ENCODE measurements at places on chromosomes 3 and 15.

GRCh38 chr15:72276326-72276700 lies 4.0 kb upstream of the PARP6 start:
- DNase-seq = no peak

DNA sequence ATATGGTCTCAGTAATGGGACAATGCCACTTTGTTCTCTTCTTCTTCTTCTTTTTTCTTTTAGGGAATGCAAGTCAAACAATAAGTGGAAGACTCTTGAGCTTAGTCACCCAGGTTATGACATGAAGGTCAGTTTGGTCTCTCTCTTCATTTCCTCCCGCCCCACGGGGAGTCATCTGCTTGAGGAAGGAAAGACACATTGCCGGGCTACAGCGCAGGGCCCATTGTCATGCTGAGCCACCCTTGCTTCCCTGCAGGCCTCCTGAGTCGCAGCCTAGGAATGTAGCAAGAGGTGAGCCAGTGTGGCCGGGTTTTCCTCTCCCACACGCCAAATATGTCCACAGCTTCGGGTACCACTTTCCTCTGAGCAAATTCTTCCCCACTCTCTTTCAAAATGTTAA lies 47.6 kb downstream of the RAP2B start:
- no peak for DNase-seq

DNA sequence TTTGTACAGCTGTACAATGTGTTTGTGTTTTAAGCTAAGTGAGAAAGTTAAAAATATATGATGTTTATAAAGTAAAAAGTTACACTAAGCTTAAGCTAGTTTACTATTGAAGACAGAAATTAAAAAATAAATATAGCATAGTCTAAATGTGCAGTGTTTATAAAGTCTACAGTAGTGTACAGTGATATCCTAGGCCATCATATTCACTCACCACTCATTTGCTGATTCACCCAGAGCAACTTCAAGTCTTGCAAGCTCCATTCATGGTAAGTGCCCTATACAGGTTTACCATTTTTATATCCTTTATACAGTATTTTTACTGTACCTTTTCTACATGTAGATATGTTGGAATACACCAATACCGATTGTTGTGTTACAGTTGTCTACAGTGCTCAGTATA lies 553.2 kb upstream of the TBL1XR1 start:
- DNase-seq = no peak

- no peak for DNase-seq
Measured at GRCh38 chr3:155958676-155959075, 88.2 kb downstream of the GMPS start.

- no peak for DNase-seq
Measured at GRCh38 chr3:40878464-40878905, 320.8 kb upstream of the CTNNB1 start.

- DNase-seq = no peak
Measured at GRCh38 chr3:4448187-4448586, 18.9 kb downstream of the SUMF1 start.

DNA sequence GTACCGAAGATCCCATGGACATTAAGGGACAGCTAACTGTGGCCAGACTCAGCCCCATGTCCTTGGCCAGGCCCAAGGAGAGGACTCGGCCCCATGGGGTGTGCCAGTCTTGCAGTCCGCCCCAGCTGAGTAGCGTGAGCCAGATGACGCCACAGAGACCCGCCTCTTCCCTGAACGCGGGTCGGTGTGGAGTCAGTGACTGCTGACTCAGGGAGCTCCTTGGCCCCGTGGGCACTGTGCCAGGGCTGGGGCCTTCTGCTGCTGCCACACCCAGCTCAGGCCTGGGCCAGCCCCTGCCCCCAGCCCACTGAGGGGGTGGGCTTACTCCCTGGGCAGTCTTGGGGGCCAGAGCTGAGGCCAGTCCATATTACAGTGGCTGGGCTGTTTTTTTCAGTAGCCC lies 52.8 kb downstream of the PLXNA1 start:
- no peak for DNase-seq

GRCh38 chr3:8756671-8757070 lies 12.7 kb downstream of the OXTR start:
- DNase-seq = no peak

- no peak for DNase-seq
Measured at GRCh38 chr15:90240856-90241255, 6.8 kb downstream of the GDPGP1 start.

GRCh38 chr15:33011976-33012375 lies 182.5 kb downstream of the FMN1 start:
- no peak for DNase-seq

GRCh38 chr15:52677593-52678467 lies 1.4 kb downstream of the ATOSA start:
- peak; percentile 66 for DNase-seq

GRCh38 chr15:30824518-30825195 lies 79.1 kb upstream of the FAN1 start:
- no peak for DNase-seq

DNA sequence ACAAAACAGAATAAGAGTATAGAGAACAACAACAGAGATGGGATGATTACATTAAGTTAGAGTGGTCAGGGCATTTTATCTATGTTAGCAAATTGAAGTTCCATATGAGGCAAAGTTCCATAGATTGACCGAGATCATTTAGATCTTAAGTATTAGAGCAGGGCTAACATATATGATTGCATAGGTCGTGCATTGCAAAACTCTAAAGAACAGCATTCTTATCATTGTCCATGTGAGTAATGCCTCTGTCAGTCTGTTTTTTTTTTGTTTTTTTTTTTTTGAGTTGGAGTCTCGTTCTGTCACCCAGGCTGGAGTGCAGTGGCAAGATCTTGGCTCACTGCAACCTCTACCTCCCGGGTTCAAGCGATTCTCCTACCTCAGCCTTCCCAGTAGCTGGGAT lies 341.7 kb upstream of the KCNH8 start:
- DNase-seq = no peak

DNA sequence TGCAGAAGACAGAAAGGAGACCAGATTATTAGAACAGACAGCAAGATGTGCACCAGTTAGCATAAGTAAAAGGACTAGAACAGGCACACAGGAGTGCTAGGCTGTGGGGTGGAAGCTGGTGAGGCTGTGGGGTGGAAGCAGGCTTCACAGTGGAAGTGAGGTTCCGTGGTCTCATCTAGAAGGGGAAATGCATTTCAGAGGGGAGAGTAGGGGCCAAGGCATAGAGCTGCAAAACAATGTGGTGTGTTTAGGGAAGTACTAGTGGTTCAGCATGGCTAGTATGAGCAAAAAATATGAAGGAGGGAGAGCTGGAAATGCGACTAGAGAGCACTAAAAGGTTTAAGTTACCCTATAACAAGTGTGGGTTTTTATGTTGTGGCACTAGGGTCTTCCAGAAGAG lies 6.5 kb downstream of the POPDC2 start:
- no peak for DNase-seq

- peak; percentile 34 for DNase-seq
Measured at GRCh38 chr3:18372786-18373405, 52.2 kb downstream of the SATB1 start.

GRCh38 chr3:37731895-37732294 lies 129.8 kb upstream of the CTDSPL start:
- DNase-seq = no peak

GRCh38 chr15:73626072-73626471 lies 7.1 kb downstream of the NPTN start:
- DNase-seq = no peak

- no peak for DNase-seq
Measured at GRCh38 chr3:194572143-194572789, 61.0 kb downstream of the TMEM44 start.

GRCh38 chr3:150747886-150748683 lies 14.9 kb downstream of the SIAH2 start:
- no peak for DNase-seq

GRCh38 chr3:166127969-166128368 lies 290.7 kb upstream of the BCHE start:
- no peak for DNase-seq

DNA sequence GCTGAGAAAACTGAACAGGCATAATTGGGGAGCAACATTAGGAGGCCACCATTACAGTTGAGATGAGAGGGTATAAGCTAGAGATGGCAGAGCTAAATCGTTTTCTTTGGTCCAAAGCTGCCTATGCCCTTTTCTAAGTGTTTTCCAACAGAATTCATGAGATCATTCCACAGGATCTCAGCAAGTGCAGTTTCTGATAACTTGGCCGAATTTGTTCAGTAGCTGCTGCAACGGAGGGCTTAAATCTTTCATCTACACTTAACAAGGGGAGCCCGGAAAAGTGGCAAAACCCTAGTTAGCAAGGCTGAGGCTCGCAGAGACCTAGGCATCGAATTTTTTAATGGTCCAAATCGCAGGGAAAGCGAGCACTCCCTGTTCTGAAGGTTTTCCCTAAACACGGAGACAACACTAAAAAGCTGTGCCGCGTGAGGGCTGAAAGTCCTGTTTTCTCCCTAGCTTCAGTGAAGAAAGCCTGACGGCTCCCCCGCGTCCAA lies 531 bp upstream of the BLOC1S6 start:
- no peak for DNase-seq

DNA sequence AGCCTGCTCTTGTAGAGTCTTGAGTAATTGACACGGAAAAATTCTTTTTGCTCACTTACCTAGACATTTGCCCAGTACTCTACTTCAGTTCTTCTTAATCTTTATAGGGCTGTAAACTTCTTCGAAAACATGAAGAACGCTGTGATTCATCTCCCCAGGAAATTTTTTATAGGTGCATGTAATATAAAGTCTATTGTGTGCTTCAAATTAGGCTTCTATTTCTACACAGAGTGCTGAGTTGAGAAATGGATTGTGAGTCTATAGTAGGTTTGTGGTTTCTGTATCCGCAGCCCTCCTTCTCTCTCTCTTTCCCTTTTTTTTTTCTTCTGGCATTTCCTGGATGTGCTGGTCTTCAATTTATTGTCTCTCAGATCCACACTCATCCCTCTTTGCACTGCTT lies 183.3 kb upstream of the DCBLD2 start:
- DNase-seq = no peak

DNA sequence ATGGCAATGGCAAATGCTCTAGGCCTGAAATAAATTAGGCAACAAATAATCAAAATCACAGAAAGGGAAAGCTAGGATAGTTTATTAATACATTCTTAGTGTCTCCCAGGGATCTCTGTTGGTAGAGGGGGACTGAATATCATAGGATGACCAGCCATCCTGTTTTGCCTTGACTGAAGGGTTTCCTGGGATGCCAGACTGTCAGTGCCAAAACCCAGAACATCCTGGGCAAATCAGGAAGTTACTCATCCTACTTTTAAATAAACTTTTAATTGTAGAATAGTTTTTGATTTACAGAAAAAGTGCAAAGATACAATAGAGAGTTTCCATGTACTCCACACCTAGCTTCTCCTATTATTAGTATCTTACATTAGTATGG lies 21.8 kb upstream of the SIAH2 start:
- DNase-seq = no peak

- no peak for DNase-seq
Measured at GRCh38 chr3:81694662-81695061, 66.8 kb downstream of the GBE1 start.

- DNase-seq = no peak
Measured at GRCh38 chr3:61664105-61664482, 102.7 kb downstream of the PTPRG start.

DNA sequence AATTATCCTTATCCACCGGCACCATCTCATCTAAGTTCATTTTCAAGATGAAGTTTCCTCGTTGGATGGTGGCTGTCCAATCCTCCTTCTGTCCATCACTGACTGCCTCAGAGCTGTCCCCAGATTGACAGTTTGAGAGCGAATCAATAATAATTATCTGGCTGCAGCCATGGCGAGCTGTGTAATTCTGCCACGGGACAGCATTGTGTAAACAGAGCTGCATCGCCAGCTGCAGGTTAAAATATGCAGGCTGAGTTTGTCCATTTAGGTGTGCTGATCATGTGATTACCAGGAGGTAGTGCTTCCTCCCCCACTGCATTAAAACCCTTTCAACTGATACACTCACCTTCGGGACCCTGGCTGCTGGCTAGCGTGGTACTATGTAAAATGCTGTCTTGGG lies 461.9 kb upstream of the ONECUT1 start:
- no peak for DNase-seq

- DNase-seq = no peak
Measured at GRCh38 chr3:176147251-176147650, 1050.0 kb downstream of the TBL1XR1 start.

DNA sequence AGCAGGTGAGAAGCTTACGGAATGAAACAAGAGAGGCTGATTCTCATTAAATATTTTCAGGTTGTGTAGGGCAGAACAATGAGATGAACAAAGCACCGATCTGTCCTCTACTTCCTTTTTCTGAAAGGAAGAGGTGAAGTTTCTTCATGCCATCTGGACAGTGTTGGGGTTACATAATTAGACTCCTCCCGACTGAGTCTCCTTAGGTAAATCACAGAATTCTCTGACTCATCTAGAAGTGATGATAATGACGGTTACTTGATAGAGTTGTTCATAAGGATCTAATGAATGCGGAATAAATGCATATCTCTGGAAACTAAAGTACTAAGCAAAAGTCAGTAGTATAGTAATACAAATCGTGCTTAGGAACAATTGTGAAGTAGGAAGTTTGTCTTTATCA lies 21.2 kb downstream of the CRTC3 start:
- DNase-seq = no peak

- DNase-seq = no peak
Measured at GRCh38 chr3:168671091-168671490, 575.4 kb upstream of the GOLIM4 start.

DNA sequence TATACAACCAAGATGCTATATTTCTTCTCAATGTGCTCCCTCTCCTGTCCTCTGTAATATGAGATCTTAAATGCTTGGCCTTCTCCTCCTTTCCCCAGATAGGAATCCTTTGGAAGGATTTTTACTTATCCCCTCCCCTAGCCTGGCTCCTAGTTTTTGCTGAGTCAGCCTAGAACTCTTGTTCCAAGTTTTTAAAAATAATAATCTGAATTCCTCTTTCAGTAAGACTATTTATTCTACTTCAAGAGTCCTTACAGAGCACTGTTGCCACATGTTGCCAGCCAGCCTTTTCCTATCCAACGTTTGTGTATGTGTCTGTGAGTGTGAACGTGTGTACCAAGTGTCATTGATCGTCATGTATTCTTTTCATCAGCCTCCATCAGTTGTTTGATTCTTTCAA lies 11.0 kb upstream of the KCNMB2 start:
- DNase-seq = no peak

GRCh38 chr3:166052440-166052839 lies 215.2 kb upstream of the BCHE start:
- no peak for DNase-seq

DNA sequence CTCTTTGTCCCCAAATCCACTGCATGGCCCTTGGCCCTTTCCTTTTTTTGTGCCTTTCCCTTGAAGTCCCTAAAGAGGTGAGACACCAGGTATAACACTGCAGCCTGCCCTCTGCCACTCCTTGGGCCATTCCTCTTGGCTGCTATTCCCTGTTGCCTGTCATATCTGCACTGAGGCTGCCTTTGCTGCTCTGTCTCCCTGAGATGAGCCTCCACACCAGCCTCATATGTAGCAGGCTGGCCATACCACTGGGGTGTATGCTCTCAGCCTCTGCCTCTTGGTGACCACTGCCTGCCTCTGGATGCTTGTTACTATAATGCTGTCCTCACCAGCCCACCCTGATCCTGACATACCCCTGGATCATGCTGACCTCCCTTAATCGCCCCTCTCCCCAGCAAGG lies 252.0 kb downstream of the CLSTN2 start:
- DNase-seq = no peak
